ENCODE measurements at places on chromosomes 1 and 21. TPM values are rescaled to one million over a fixed set of nuclear protein-coding genes. Genes with fewer than 3 reads are reported as not detected.

DNA sequence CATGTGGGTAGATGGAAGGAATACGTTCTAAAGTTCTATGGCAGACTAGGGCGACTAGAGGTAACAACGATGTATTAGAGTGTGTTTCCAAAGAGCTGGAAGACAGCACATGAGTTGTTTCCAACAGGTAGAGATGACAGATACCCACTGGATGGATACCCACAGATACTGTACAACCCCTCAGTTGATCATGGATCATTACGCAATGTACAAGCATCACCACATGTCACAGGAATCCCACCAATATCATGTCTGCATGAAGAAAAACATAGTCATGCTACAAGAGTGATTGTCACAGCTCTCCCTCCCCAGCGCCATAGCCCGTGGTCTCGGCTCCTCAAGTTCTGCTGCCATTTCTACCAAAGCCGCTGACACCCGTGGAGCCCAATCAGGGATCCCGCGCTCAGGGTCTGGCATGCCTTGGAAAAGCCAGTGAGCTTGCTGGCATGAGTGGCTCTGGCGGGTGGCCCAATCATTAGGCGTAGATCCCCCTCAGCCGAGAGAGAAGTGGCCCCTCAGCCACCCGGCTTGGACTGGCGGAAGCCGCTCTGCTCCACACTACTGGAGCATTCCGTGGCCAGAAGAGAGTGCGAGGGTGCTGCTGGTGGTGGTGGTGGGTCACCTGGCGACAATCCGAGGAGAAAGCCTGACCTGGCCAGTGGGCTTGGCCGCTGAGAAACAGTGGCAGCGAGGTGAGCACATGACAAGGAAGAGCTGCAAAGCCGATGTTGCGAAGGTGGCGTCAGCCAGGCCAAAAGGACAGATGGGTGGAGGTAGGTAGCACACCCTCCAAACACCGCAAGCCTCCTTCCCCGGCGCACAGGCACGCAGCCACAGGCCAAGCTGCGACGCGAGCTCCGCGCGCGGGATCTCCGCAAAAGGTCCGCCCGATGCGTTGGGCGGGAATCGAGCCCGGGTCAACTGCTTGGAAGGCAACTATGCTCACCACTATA lies 65.7 kb upstream of the FCGR2A start:
- no peak for DNase-seq

The TMEM79 gene
- total RNA-seq, result 1.5 TPM

- no peak for DNase-seq
These were observed 55.6 kb downstream of the ZNF281 start for GRCh38 chr1:200354243-200354642.

DNA sequence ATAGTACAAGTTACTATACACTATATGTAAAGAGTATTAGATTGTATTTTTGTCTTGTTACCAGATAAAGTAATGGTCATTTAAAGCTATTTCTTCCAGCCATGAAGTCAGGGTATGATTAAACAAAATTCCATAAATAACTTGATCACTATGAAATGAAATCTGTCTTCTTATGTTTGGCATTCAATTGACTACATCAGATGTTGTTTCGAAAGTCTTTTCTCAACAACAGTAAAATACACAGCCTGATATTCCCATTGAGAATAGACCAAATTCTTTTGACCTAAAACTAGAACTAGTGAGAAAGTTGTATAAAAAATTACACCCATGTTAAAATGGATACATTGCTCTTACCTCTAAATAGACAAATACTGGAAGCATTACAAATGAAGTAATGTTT lies 134.6 kb upstream of the ADAMTS5 start:
- DNase-seq, result no peak

The DNALI1 gene
- total RNA-seq, result 3.1 TPM

Data from heart right ventricle (tissue), 16 donors.